Type B pancreatic cell (in vitro differentiated cells): ENCODE measurements at places on chromosomes 16 and 17.

DNA sequence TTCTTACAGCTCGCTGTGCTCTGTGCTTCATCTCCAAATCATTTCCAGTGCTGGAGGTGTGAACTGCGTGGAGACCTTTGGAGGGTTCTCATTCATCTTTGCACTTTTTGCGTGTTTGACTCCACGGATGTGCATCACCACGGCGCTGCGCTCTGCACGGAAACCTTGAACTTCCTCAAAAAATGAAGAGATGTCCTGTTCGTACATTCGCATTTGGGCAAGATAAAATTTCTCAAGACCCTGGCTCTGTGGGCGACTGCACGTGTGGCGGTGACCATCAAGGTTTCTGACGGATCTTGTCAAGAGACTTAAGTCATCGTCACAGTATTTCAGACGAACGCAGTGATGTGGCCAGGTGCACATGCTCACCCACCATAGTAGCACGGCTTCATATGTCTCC, 10.3 kb upstream of the PVALEF start:
- DNase-seq: no peak

- no peak for DNase-seq
These were observed 71.5 kb upstream of the DNAJA2 start for GRCh38 chr16:47045023-47045422.

DNA sequence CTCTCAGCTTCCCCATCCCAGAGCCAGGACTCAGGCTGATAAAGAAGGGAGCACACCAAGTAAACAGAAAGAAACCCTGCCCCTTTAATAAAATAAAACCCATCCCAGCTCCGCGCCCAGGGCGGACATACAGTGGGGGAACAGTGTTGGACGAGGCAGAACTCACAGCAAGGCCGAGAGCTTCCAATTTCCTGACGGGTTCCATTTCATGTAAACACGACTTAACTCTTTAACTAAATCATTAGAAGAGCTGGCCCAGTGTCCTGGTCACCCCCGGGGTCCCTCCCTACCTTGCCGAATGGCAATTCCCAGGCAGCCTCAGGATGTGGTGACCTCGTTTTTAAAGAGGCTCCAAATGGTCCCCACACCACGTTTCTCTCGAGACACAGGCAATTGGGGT, 340.7 kb downstream of the FOXL1 start:
- DNase-seq: no peak

DNA sequence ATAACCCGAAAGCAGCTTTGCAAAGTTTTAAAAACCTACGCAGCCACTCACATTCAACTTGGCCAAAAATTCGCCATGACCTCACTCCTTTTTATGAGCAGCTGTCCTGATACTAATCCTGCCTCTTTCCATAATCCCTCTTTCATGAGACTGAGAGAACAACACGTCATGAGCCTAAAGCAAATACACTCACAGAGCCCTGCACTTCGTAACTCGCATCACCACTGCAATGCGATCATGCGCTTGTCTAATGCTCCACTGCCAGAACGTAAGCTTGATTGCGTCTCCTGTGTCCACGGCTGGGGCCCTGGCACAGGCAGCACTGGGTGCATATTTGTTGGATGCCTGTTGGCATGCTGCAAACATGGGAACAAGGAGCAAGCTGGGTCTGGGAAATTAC, 36.2 kb downstream of the CDRT4 start:
- no peak for DNase-seq

GRCh38 chr17:78818152-78818846, 22.3 kb downstream of the USP36 start:
- DNase-seq: no peak

DNA sequence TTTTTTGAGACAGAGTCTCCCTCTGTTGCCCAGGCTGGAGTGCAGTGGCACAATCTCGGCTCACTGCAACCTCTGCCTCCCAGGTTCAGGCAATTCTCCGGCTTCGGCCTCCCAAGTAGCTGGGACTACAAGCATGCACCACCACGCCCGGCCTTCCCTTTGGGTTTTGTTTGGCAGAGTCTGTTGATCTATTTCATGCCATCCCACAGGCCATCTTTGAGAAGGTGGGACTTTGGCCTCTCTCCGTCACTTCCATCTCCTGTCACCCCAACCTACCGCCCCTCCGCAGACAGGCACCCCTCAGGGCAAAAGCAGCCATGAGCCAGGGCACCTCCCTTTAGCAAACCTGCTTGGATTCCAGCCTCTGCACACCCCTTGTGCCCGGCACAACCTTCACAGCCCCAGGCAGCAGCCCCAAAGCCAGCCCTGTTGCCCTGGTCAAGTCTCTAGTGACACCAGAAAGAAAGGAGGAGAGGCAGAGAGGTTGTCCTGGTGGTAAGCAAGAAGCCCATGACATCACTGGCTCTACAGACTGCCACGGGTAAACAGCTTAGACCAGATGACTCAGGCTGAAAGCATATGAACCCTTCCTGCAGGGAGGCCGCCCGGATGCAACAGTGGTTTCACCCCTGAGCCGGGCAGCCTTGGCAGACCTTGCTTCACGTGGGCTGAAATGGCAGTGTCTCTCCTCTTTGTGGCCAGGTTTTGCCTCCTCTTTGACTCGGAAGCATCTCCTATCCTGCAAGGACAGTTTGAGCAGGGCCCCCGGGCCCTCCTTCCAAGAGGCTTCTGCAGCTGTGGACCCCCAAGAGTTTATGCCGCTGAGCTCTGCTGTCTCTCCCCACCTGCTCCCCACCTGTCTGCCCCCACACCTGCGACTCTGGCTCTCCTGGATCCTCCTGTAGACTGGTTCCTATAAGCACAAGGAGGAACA, 8.1 kb upstream of the TIMP2 start:
- no peak for DNase-seq

DNA sequence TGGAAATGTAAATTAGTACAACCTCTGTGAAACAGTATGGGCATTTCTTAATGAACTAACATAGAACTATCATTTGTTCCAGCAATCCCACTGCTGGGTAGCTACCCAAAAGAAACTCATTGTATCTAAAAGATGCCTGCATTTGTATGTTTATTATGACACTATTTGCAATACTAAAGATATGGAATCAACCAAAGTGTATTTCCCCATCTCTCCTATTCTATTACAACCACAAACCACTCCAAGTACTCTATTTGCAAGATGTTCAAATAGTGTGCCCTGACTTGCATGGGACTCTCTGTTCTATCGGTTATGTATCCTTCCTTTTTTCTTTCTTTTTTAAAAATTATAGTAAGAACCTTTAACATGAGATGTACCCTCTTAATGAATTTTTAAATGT, 845.2 kb downstream of the CDH11 start:
- DNase-seq: no peak

- DNase-seq: no peak
These were observed 61.2 kb upstream of the RPH3AL start for GRCh38 chr17:413706-414380.

DNA sequence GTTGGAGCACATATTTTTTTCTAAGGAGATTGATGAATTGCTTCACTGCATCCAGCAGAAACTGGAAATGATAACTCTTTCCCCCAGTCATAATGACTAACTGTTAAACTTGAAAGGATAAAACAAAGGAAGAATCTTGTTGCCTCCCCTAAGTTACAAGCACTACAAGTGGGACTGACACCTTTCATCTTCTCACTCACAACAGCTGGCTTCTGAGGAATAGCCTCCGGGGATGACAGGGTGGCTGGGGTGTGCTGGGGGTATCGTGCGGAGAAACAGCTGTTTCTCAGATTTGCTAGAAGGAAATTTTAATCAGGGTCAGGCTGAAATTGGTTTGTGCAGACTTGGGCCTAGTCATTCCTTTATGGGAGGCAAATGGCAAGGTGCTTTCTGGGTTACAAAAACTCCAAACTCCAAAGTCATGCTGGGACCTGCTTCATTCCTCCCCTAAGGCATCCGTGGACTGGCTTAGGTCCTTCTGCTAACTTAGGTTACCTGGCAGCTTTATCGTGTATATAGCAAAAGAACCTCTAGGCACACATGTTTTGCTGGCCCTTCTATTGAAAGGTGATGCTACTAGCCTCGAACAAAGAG, 557.2 kb downstream of the TOX3 start:
- DNase-seq: no peak

DNA sequence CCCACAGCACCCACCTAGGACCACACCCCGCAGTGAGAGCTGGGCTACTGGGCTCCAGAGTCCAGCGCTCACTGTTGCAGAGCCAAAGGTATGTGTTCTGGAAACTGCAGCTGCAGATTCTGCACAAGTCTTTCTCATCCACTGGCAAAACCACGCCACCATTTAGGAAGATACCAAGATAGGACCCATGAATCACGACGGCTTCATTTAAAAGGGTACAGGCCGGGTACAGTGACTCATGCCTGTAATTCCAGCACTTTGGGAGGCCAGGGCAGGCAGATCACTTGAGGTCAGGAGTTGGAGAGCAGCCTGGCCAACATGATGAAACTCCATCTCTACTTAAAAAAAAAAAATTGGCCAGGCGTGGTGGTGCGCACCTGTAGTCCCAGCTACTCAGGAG, 18.8 kb downstream of the FOXF1 start:
- no peak for DNase-seq

DNA sequence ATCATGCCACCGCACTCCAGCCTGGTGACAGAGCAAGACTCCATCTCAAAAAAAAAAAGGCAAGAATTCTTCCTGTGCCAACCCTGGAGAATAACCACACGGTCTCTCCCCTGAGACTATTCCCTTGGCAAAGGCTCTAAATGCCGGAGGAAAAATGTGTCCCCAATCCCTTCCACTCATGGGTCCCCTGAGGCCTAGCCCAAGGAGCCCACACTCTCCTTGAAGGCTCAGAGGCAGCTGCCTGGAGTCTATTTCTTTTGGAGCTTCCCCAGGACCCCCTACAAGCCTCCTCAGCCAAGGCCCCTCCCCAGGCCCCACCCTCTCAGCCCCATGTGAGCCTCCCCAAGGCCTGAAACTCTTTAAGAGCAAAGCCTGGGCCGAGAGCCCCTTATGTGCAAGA, 16.6 kb downstream of the CEP131 start:
- DNase-seq: no peak

GRCh38 chr16:55479430-55480140, 587 bp downstream of the MMP2 start:
- DNase-seq: no peak

DNA sequence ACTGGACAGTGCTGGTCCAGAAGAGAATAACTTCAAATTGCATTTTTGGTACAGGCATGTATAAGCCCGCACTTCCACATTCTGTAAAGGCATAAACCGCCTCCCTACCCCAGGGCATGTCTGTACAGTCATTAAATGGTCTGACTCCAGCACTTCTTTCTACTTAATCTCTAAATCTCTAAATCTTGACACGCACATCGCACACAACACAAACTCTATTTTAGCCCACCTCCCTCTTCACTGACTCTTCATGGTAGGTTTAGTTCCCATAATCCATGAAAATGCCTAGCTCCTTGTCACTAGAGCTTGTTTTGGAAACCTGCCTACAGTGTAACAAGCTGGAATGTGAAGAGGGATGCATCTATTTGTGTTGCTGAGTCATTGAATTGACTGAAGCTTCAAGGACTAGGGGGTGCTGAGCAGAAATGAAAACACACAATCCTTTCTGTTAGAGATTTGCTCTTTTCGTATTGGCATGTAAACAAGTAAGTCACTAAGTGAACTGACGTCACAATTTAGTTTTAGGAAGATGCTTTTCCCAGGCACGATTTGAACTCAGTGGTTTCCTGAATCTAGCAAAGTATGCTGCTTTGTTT, 1.6 kb upstream of the DUSP14 start:
- no peak for DNase-seq

DNA sequence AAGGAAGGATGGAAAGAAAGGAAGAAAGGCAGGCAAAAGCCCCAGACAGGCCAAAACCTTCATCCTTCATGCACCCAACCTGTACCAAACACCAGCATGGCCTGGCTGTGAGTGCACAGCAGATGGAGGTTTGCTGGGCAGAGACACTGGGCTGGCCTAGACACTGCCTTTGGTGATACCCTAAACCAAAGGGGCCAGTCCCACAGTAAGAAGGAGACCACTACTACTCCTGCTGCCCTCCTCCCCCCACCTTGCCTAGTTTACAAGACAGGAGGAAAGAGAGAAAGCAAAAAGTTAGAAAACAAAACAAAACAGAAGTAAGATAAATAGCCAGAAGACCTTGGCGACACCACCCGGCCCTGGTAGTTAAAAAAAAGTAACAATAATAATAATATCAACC, 19.1 kb downstream of the QPRT start:
- no peak for DNase-seq

- no peak for DNase-seq
These were observed 36.2 kb downstream of the KCNJ16 start for GRCh38 chr17:70111201-70111600.

DNA sequence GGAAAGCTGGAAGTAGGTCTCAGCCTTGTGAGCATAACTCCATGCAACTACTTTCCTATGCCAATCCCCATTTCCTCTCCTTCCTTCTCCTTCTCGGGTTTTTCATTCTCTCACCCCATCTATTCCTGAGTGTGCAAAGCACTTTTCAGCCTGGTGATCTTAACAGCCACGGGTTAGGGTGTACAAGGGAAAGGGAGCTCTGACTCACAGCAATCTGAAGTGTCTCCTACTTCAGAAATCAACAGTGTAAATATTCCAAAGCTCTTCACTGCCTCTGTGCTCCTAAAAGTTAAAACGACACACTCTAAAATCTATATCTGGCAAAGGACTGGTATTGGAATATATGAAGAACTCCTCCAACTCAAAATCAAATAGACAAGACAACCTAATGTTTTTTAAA, 268.0 kb upstream of the IRX3 start:
- DNase-seq: no peak

DNA sequence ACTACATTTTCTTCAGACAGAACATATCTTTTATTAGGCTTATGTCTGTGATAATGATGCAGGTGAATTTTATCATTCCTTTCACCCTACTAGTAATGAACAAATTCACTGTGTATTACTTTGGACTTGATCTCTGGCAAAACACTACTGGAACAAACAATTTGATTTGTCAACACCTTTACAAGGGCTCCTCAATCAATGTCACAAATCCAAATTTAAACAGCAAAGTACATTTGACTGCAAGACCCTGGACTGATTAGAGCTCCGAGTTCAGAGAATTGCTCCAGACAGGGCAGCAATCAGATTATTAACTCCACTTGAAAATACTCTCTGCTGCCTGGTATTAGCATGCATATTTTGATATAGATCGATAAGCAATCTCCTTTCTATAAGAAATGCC, 547.6 kb upstream of the SALL1 start:
- DNase-seq: no peak

DNA sequence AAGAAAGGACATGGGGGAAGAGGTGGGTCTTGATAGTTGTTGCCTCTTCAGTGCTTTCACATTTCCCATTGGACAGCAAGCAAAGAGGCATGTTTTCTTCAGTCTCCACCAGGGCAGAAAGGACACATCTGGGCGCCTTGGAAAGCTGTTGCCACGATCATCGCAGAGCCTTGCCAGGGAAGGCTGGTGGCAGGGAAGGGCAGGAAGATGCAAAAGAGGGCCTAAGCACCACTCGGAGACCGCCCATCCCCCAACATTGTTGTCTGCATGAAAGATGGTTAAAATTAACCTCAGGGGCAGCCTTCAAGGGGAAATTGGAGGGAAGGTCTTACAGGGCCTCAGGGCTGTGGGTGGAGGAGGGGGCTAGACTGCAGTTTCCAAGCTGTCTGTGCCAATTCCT, 114.2 kb downstream of the SOX9 start:
- no peak for DNase-seq

DNA sequence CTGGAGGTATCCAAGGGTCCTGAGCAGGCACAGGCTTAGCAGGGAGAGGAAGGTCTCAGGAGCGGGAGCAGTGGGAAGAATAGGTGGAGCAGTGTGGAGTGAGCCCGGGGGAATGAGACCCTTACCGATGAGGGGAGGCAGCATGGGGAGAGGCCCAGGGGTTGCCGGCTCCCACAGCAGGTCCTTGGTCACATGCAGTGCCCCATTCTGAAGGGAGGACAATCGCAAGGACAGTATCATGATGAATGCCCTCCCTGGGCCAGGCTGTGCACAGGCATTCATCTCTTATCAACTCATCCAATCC, 3.3 kb downstream of the TAF1C start:
- DNase-seq: no peak
